ENCODE measurements at places on chromosomes 12 and 14.

GRCh38 chr14:65433646-65434045 lies 21.1 kb downstream of the FUT8 start:
- DNase-seq, result no peak

DNA sequence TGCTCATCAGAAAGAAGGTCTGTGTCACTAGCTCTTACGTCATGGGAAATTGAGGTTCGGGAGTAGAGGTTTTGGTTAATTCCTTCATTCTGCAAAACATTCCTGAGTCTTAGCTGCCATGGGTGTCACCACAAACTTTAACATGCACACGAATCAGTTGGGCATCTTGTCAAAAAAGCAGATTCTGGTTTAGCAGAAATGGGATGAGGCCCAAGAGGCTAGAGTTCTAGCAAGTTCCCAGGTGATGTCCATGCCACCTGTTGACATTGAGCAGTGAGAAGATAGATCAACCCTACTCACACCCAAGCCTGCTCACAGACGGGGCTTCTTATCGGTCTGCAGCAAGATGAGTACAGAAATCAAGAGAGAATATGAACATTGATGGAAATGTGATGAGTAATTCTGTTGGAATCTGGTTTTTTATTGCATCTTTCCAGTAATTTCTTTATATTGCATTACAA lies 11.7 kb upstream of the RIN3 start:
- peak; percentile 92 for DNase-seq

DNA sequence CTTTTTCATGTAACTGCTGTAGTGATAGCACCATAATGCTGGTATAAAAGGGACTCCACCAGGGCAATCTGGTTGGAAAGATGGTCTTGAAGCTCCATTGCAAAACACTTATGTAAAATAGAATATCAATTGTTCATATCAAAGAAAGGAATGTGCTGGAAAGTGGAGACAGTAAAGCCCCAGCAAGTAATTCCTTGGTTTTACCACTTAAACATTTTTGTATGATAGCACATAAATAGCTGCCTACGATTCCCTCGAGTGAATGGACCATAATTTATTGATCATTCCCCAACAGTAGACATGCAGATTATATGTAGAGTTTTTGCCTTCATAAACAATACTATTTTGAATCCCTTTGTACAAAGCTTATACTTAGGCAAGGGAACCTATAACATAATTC lies 275.4 kb downstream of the PAWR start:
- peak; percentile 77 for DNase-seq

- DNase-seq, result peak; percentile 61
Measured at GRCh38 chr12:75613981-75614380, 102.6 kb upstream of the KRR1 start.

DNA sequence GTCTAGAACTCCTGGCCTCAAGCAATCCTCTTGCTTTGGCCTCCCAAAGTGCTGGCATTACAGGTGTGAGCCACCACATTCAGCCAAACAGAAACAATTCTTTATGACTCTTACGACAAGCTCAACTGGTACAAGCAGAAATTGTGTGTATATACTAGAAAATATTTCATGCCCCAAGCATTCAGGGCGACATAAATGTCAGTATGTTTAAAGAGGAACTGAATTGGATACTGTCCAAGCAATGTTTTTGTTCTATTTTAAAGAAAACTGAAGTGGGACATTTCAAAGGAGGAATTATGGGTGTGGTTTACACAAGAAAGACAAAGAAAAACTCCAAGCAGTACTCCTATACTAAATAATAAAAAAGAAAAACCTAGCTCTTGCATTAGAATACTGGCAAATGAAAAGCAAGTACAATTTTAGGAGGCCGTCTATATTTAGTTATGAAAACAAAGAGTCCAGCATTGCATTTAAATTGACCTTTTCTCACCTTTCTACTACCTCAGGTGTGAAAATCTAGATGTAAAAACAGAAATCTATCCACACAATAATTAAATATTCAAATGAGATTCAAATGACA lies 48.9 kb downstream of the PPP1R12A start:
- DNase-seq, result no peak

DNA sequence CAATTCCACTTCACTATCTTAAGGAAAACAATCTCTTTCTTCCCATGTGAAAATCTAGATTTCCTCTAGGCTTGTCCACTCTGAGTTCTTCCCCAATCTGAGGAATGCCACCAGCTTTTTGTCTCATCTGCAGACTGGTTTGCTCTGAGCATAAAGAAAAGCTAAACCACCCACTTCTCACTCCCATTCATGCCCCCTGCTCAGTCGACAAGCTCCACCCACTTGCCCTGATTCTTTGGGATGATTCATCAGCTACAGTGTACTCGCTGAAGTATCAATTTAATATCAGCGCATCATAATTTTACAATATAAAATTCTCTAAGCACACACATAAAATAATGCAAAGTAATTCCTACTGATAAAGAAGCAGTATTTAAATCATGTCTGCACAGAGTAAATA lies 209.1 kb downstream of the GRIN2B start:
- no peak for DNase-seq

DNA sequence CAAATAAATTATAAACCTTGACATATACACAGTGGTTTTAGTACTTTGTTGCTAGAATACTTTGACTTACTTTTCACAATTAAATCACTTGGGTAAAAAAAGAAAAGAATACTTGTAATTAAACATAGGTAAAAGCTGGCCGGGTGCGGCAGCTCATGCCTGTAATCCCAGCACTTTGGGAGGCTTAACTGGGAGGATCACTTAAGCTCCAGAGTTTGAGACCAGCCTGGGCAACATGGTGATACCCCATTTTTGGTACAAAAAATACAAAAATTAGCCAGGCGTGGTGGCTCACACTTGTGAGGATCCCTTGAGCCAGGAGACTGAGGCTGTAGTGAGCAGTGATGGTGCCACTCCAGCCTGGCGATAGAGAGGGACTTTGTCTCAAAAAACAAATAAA lies 7.8 kb downstream of the STX2 start:
- no peak for DNase-seq

DNA sequence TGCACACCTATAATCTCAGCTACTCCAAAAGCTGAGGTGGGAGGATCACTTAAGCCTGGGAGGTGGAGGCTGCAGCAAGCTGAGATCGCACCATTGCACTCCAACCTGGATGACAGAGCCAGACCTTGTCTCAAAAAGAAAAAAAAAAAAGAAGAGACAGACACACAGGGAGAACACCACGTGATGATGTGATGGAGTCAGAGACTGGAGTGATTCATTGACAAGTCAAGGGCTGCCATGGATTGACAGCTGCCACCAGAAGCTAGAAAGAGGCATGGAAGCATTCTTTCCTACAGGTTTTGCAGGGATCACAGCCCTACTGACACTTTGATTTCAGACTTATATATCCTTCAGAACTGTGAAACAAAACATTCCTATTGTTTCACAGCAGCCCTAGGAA lies 3.5 kb upstream of the HCFC2 start:
- no peak for DNase-seq

- no peak for DNase-seq
Measured at GRCh38 chr12:48758186-48758585, 30.7 kb downstream of the ADCY6 start.

All from fibroblast of skin of abdomen (primary cell).